Amniotic stem cell (primary cell): ENCODE measurements at places on chromosomes 16 and 17.

DNA sequence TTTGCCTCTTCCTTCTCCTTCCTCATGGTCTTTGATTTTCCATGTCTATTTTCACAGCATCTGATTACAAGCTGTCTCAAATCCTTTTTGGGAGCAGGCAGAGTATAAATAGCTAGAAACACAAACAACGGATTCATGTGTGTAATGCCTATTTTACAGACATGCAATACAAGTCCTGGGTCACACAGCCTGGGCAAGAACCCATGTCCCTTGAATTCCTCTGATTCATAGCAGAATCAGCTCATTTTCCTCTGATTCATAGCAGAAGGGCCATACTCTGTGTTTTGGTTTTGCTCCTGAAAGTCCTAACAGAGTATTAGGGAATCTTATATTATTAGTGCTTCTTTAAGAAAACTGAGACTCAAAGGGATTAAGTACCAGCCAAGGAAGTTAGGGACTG is 71.3 kb downstream of the IRX5 start:
- no peak for DNase-seq

GRCh38 chr16:3641801-3642396 is 12.6 kb upstream of the DNASE1 start:
- no peak for DNase-seq

DNA sequence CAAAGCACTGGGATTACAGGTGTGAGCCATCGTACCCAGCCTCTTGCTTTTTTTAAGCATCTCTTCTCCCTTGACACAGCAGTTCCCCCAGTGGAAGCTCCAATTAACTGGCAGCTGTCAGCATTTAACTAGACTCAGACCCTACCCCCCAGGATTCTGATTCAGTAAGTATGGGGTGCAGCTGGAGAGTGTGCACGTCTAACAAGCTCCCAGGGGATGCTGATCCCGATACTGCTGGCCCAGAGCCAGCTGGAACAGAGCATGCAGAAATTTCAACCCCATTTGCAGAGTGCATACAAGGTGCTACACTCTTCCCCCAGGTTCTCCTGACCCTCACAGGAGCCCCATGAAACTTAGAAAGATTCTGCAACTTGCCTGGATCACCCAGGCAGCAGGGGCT is 27.7 kb upstream of the BCO1 start:
- DNase-seq = no peak

- DNase-seq = no peak
These were observed 611 bp downstream of the SMARCE1 start for GRCh38 chr17:40646791-40647623.

- DNase-seq = no peak
These were observed 88.5 kb downstream of the ANKRD11 start for GRCh38 chr16:89401641-89402445.

GRCh38 chr17:72970797-72971196 is 121.7 kb downstream of the SLC39A11 start:
- DNase-seq = no peak

DNA sequence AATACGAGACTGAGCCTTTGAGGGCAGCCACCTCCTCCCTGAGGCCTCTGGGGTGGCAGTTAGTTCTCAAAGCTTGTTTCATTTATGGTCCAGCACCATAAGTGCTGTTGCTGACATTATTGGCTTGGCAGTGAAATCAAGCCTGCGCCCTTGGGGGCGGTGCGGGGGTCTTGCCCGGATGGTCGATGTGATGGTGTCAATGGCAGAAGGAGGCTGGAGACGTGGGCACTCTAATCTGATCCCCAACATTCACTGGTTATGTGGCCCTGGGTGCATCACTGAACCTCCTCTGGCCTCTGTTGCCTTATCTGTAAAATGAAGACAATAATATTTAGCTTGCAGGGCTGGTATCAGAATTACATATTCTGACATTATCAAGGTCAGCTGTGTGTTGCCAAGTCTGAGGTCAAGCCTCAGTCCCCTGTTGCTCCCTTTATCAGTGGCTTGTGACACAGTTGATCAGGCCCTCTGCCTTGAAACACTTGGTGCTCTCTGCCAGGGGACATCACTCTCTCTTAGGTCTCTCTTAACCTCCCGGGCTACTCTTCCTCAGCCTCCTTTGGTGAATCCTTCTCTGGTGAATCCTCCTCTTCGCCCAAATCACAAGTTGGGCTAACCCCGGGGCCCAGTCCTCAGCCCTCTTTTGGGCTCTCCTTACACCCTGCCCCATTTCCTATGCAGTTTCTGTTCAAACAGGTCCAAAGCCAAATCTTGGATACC is 11.8 kb upstream of the TMEM220 start:
- no peak for DNase-seq

- DNase-seq = no peak
These were observed 15.1 kb downstream of the UBALD1 start for GRCh38 chr16:4599545-4599944.

DNA sequence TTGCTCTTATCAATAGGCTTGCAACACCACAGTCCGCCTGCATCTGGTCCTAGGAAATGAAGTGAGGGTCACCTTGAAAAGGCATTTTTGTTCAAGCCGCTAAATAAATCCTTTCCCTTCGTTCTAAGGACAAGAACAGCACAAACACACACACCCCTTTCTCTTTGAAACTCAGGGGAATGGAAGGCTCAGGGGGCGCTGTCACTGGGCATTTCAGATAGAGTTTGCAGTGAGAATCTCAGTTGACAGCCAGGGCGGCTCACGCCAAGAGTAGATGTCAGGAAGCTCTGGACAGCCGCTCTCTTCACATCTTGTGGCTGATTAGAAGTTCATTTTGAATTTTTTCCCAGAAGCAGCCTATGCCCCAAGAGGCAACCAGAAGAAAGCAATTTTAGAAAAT is 39.8 kb downstream of the ABAT start:
- DNase-seq = no peak

DNA sequence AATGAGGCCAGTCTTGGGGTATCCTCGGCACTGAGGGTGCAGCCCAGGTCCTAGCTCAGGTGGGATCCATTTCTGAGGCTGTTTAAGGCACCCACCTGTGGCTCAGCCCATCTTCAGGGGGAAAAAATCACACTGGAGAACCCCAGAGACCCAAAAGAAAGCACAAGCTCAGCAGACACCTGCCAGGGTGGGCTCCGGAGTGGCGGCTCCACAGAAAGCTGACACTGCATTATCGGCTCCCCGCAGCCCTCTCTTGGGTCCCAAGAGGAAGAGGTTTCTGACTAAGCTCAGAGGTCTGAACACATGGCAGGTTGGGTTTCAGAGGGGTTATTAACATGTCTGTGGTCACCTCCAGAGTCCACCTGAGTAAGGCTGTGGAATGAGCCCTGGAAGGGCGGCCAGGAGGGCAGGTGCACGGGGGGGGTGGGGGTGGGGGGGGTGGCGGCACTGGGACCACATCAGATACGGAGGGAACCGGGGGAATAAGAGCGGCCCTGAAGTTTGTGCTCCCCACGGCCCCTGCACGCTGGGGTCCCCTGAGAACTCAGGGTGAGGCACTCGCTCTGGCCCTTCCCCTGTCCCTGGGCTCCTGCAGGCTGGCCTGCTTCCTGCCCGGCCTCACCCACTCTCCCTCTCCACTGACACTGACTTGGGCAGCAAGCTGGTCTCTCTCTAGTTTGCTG is 79.5 kb downstream of the TIMM22 start:
- DNase-seq = no peak

DNA sequence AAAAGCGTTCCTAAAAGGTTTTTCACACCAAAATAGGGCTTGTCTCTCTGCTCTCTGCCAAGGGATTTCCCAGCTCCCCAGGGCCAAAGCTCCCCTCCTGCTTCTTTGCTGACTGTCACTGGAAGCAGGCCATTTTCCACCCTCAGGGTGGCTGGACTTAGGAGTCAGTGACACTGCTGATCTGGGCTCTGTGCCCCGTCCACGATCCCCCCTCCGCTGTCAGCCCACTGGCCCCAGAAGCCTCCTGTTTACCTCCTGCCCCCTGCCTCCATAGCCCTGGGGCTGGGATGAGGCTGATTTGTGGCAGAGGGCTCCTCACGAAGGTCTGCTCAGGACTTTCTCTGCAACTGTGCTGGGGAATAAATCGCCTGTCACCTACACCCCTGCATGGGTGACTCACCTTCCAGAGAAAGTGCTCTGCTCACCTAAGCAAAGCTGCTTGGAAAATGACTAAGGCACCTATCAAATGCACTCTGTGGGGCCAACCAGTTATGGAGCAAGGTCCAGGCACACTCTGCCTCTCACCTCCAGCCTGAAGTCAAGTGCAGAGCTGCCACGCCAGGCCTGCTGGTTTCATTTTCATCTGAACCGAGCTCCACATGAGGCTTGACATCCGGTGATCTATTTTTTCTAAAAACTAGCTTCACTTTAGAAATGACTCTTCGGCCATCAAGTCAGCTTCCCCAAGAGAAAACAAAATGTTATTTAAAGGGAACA is 4.9 kb downstream of the MAP3K14 start:
- DNase-seq = no peak

GRCh38 chr16:67872131-67872630 is 671 bp upstream of the EDC4 start:
- DNase-seq = no peak

- DNase-seq = no peak
These were observed 12.7 kb upstream of the HASPIN start for GRCh38 chr17:3710951-3711383.
